ENCODE measurements at places on chromosomes 4 and X.

DNA sequence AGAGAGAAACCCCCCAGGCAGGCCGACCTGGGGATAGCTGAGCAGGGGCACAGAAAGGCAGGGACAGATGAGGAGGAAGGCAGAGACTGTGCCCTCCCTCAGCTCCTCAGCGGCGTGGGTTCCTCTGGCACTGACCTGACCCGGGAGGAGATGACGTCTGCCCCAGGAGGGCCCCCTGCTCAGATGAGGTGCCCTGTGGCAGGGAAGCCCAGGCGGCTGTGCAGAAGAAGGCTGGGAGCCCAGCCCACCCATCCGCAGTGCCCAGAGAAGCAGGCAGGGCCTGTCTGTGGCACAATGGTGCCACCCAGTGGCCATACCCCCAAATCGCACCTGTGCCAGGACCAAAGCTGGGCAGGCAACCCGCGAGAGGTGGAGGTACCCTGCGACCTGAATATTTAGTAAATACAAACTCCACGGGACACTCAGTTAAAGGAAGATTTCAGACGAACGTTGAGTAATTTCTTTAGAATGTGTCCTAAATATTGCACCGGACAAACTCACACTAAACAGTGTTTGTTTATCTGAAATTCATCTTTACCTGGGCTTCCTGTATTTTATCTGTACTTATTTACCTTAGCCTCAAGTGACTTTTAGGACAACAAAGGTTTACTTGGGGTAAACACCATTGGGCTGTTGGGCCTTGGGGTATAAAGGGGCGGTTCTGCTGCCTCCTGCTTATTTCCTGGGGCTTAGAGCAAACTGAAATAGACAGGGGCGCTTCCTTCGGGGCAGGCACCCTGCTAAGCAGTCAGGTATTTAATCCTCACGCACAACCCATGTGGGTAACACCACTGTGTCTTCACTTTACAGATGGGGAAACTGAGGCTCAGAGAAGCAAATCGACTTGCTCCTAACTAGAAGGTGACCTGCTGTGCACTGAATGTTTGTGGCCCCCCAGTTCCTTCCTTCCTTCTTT lies 46.5 kb upstream of the HMX1 start:
- peak; percentile 58 for DNase-seq

DNA sequence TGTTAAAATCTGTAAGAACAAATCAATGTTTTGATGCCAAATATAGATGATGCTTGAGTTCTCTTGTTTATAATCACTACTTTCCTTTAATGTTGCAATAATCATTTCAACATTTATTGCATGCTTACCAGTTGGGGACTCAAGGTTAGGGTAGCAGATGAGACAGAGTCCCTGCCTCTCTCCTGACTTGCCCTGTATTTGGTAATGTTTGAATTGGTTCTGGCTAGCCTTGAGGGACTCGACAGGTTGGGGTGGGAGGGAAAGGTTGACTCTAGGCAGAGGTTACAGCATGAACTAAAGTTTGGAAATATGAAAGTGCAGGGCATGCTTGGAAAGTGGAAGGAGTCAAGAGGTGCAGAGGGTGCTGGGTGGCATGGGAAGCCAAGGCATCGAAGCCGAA lies 2.0 kb downstream of the SEC24B start:
- DNase-seq: no peak

- no peak for DNase-seq
Observed at GRCh38 chrX:67044029-67044653, 405.3 kb upstream of the EDA2R start.

DNA sequence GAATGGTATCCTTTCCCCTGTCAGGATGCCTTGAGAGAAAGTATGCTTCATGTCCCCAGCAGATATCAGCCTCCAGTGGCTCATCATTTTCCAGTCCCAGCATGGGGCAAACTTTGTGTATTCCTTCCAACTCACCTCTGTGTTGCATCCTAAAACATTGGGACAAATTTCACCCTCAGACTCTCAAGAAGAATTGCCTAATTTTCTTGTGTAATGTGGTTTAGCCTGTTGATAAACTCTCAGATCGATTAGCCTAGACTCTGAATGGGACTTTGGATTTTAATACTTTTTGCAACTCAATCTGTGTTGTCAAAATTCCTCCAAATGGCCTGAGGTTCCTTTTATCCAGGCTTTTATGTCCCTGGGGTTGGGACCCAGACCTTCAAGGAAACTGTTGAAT lies 805.3 kb downstream of the C4orf33 start:
- DNase-seq: no peak

- no peak for DNase-seq
Observed at GRCh38 chr4:5215321-5215720, 164.0 kb downstream of the STK32B start.

DNA sequence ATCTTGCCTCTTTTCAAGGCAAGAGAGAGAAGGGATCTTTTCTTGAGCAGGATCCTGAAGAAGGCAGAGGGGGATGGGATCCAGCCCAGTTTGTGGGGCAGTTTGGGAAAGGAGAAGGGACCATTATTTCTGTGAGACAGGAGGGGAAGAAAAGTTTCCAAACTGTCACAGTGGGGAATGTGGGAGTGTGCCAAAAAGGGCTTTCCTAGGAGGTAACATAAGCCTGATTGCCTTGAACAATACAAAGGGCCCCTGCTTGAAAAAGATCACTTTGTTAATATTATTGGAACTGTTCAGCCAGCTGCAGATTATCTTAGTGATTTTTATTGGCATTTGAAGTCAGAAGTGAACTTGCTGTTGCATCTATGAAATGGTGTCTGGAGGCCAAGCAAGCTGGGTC lies 55.2 kb downstream of the MTM1 start:
- DNase-seq: no peak

DNA sequence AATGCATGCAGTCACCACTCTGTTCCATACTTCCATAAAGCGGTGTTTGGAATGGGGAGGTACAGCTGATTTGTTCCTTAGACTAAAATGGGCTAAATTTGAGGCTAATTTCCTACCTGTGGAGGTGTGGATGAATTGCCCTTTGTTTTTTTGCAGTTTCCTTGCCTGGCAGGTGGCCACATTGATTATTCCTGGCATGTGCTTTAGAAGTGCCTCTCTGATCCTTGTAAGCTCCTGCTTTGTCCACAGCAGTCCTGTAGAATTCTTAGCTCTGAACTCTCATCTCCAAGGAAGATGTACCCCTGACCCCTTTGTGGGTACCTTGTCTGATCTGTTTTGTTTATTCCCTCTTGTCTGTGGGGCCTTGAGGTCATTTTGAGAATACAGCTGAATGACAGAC lies 136.8 kb downstream of the ADGRL3 start:
- DNase-seq: no peak

- no peak for DNase-seq
Observed at GRCh38 chr4:146359771-146360170, 145.4 kb downstream of the REELD1 start.

DNA sequence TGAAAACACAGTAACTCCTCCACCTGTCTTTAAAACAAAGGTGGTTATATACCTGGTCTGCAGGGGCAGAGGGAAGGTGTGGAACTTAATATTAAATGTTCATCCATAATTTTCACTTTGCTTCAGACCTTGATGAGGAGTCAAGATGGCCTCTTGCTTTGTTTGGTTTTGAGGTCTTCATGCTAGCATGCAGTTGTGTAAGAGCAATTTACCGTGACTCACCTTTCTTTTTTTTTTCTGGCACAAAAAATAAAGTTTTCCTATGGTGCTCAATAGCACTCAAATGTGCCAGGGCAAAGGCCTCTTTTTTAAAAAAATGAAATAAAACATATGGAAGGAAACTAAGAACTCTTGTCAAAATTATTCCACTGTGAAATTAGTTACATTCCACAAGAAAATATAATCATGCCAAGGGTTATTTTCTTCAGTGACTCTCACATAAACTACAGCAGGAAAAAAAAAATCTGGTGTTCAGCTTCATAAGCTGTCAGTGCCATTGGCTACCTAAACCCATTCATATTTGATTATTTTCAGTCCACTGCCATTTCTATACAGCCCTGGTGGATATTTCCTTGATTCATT lies 128.2 kb downstream of the SLC7A11 start:
- DNase-seq: no peak

GRCh38 chr4:87032884-87033533 lies 98.2 kb downstream of the AFF1 start:
- no peak for DNase-seq

DNA sequence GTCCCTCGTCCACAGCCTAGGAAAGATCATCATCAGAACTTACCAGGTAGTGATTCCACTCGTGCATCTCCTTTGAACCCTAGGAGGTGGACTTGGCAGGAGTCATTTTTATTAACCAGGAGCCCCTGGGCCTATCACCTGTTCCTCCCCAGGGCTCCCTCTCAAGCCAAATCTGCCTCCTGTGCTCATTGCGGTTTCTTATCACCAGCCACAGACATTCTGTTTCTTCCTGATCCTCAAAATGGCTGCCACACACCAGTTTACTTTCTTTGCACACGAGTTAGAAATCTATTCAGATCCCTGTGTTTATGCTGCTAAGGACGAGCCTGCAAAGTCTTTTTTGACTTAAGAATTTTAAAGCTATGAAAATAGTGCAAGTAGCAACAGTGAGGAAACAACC lies 354.5 kb upstream of the BOD1L1 start:
- no peak for DNase-seq

GRCh38 chr4:106493086-106493485 lies 124.5 kb upstream of the GIMD1 start:
- DNase-seq: no peak

DNA sequence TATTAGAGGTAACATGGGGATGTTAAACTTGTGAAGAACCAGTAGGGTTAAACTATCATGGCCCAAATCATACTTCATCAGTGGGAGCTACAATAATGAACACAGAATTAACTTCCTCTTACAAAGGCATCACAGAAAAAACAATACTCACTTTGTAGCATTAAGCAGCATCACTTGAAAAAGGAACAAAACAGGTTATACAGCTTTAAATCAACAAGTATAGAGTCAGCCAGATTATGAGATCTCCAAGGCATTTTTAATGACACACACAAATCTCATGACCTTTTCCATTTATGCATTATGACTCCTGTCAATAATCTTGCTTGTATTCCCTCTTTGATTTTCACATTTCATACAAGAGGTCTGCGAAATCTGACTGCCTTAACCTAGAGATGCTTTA lies 18.3 kb downstream of the FBXL5 start:
- no peak for DNase-seq

DNA sequence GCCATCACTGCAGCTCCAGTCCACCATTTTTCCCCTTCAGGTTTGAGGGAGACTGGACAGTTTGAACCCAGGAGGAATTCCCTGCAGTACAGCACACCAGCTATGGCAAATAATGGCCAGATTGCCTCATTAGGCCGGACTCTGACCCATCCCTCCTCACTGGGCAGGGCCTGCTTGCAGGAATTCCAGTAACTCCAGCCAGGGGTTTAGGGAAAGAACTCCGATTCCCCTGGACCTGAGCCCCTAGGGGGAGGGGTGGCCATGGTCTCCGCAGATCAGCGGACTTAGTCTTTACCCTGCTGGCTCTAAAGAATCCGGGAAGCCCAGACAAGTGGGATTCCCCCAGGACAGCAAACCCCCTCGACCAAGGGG lies 342.8 kb downstream of the DMD start:
- no peak for DNase-seq

- DNase-seq: no peak
Observed at GRCh38 chr4:30860978-30861377, 140.8 kb downstream of the PCDH7 start.

All from A549 (cell line).